Stimulated activated CD4-positive, alpha-beta T cell treated with anti-CD3 and anti-CD28 coated beads, Interleukin-4, amount 100 ng/mL, for 4 hours (primary cell): ENCODE measurements at places on chromosomes 1 and 21.

DNA sequence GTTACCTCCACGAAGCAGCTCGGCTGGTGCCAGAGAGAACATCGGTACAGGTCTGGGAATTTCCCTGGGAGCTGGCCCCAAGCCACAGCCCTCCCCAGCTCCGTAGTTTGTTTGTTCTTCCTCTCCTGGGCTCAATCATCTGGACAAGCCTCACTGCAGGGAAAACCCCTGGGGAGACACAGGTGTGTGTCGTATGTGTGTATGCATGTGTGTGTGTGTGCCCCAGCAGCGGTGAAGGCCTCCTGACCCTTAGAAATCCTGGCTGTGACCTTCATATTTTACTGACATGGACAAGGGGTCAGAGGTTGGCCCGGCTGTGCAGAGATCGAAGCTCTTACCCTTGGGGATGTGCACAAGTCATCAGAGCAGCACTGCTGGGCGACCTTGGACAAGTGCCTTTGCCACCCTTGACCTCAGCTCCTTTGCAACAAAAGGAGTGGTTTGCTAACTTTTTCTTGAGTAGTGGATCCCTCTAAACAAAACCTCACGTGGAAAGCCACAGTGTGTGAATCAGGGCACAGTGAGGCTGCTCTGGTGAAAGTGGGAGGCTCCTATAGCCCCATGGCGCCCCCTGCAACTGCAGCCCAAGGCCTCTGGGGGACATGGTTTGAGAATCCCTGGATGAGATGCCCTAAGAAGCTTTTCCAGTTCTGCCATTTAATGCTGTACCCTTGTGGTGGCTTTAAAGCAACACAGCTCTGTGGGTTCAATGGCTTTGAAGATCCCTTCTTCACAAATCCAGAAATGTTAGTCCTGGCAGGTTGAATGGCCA, 12.3 kb upstream of the IL22RA1 start:
- no peak for DNase-seq

GRCh38 chr1:23062271-23062670, 43.0 kb downstream of the KDM1A start:
- no peak for DNase-seq

GRCh38 chr21:10464975-10465374, 56.4 kb upstream of the TPTE start:
- no peak for DNase-seq

GRCh38 chr1:231596337-231596791, 30.2 kb upstream of the DISC1 start:
- DNase-seq = no peak

- peak; percentile 39 for DNase-seq
Measured at GRCh38 chr1:28887419-28887834, 26.9 kb upstream of the EPB41 start.

DNA sequence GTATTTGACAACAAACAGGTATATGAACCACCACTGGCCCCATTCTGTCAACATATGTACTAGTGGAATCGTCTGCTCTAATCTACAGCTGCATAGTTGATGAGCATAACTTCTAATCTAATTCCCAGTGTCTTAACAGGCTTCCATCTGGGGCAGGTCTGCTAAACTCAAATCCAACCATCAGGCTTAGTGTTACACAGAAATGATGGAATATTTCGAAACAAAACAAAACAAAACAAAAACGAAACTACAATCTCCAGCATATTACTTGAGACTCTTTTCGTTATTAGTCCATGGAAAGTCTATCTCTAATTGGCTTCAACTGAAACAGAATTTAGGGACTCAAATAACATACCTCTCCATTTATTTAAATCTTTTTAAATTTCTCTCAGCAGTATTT, 37.6 kb downstream of the DIPK1A start:
- no peak for DNase-seq

DNA sequence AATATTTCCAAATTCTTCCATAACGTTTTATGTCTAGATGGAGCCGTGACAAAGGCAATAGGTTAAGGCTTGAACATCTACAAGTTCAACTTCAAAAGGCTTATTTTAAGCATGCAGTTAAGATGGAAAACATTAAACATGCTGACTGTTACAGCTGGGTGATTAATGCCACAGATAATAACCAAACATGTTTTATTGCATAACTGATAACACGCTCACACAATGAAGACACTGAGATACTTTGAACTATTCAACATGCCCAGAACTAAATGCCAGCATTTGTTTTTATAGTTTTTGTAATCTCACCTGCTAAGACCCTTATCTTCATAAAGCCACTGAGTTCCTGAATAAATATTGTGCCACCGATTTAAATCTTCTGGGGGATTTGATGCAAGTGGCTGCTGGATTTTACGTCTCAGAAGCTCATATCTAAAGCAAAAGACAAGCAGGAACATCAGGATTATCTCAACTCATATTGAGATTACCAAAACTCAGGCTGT, 310.4 kb downstream of the KCTD3 start:
- DNase-seq = no peak

GRCh38 chr1:111998332-111998731, 8.9 kb upstream of the KCND3 start:
- DNase-seq = no peak

DNA sequence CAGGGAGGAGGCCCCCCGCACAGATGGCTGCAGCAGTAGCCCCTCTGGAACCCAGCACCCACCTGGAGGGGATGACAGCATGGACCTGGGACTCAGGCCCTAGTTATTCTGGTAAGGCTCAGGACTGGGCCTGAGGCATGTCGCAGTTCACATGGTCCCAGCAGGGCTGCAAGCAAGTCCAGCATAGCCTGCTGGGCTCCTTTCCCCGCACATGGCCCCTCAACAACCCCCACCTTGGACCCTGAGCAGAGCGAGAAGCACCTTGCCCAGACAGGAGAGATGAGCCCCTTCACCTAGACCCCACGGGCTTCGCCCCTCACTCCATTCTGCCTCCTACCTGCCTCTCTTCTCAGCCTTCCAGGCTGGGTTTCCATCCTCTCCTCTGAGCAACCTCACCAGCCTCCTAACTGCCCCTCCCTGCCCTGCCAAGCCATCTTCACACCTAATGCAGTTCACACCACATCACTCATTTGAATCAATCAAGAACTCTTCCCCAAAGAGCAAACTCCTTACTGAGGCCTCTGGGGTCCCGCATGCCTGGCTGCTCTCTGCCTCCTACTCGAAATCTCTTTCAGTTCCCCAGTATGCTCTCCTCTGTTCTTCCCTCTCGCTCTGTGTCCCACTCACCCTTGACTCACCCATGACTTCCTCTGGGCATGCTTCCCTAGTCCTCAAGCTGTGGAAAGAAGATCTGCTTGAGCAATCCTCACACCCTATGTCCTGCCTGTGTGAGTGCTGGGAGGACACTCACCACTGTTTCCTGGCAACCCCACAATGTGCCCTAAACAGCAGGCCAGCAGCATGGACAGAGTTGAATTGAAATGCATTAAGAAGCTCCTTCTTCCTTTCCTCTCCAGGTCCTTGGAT, 9.4 kb upstream of the THEMIS2 start:
- DNase-seq = no peak

- no peak for DNase-seq
Measured at GRCh38 chr1:100499194-100499811, 38.6 kb upstream of the GPR88 start.

GRCh38 chr1:72170246-72170645, 112.1 kb downstream of the NEGR1 start:
- no peak for DNase-seq

GRCh38 chr1:218164930-218165700, 120.0 kb upstream of the RRP15 start:
- peak; percentile 15 for DNase-seq

DNA sequence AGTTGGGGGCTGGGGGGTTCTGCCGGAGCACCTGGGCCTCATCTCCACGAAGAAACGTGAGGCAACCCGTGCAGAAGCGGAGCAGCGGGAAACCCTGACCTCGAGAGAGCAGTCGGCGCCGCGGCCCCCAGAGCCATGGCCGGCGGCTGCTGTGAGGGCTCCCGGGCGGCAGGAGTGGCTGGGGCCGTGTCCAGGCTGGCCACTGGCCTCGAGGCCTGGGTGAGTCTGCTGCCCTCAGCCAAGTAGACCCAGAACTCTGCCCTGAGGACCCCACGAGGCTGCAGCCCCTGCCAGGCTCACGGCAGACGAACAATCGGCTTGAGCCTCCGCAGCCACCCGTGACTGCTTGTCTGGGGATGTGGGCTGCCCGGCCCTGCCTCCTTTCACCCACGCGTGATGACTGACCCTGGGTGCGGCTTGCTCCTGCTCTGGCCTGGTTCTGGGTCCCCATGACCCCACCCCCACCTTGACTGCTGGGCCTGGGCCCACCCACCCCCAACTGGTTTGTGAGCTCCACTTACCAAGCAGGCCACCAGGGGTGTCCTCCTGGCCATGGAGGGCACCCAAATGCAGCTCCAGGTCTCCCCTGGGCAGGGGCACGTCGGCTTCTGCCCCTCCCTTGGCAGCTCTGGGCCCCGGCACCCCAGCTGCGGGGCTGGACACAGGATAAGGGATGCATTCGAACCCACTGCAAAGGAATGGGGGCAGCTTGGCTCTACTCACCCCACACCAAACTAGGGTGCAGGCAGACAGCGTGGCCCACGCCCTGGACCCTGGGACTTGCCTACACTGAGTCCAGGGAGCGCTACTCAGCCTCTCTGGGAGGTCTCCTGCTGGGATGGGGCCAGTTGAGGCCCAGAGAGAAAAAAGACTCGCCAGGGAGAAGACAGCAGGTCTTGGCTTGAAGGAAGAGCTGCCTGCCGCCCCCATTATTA, 34.2 kb downstream of the MORN1 start:
- DNase-seq = no peak

DNA sequence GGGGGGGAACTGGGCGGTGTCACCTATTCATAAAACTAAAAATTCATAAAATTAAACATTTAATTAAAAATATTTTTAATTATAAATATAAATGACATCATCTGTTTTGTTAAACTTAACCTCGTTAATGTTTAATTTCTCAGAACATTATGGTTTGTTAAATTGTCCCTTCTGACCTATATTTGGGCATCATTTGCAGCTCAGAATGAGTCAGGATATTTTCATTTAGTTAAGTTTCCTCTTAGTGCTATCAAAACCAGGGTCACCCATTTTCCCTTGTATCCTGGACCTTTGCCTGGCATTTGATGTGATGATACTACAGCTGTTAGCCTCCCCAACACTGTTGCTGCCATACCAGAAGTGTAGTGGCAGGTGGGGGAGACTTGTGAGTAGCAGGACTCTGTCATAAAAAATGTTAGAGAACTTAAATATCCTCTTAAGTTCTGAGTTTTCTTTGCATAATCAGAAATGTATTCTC, 30.3 kb downstream of the TSNAX start:
- DNase-seq = no peak

GRCh38 chr1:30763651-30764248, 6.2 kb upstream of the LAPTM5 start:
- DNase-seq = no peak

GRCh38 chr1:171261336-171261735, 13.0 kb downstream of the FMO1 start:
- no peak for DNase-seq

DNA sequence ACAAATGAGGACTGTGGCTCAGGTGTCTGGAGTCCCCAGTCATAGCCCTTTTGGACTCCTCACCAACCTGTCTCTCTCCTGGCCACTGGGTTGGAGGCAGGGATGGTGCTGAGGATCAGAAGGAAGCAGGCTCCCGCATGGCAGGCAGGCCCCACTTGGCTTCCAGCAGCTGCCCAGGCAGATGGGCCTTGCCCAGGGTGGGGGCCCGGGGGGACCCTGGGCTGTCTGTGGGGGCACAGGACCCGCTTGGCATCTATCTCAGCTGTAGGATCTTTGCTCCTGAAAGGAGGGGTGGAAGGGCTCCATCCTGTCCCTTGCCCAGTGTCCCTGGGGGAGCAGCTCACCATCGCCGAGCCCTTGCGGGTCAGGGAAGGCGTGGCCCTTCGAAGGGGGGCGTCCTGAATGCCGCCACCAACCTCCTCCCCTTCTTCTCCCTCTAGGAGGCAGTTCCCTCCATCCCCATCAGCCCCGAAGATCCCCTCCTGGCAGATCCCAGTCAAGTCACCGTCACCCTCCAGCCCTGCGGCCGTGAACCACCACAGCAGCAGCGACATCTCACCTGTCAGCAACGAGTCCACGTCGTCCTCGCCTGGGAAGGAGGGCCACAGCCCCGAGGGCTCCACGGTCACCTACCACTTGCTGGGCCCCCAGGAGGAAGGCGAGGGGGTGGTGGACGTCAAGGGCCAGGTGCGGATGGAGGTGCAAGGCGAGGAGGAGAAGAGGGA, 154.5 kb downstream of the PEX14 start:
- no peak for DNase-seq

DNA sequence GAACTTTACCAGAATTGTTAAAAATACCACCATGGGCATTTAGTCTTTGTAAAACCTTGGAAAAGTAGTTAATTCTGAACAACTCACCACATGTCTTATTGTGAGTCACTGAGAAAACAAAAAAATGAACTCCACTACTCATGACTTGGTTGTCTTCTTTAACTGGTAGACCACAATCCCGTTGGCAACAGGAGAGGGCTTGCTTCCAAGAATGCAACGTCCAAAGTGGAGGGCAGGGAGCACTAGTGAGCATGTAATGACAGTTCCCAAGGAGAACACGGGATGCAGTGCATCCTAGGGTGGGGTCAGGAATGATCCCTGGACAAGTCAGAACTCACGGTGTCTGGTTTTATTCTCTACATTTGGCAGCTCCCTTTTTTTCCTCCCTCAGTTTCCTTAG, 15.2 kb upstream of the HMCN1 start:
- no peak for DNase-seq

GRCh38 chr1:202976633-202977032, 9.6 kb upstream of the CYB5R1 start:
- no peak for DNase-seq

DNA sequence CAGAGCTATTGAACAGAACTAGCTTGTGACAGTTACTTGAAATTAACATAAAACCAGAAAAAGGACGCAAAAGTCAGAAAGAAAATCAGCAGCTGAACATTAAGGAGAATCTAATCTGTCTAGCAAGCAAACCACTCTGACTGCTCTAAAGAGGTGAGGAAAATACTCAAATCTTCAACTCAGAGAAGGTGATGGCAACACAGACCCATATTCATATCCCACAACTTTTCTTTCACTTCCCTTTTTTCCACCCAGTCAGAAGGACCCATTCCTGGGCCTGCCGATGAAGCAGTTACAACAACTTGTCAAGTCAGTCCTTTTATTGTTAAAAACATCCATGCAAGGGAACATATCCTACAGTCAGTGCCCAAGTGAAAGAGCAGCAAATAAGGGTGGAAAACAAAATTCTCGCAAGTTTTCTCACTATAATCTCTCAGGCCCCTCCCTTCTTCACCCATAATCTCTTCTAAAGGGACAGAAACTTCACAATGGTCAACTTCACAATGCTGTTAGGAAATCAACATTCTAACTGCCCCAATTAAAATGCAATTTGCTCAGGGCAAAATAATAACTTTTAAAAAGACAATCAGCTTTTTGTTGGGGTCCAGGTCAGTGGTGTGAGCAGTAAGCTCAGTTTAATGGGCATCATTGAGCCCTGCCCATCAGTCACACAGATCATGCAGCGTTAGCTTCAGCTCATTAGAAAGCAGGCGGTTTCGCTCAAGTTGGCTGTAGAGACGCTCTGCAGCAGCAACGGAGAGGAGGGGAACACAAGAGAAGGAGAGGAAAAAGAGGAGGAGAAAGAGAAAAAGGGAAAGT, 3.6 kb upstream of the NUP210L start:
- DNase-seq = no peak
